ENCODE measurements at places on chromosomes 5 and 9.
A peak's percentile ranks its signal among the peaks of the same experiment; 100 is the strongest.

GRCh38 chr5:147782110-147783028 lies at the start of gene JAKMIP2:
JAKMIP2 (minus strand) TSS chr5:147782728; CDS start chr5:147671806, 110,922 bp downstream.
- peak; percentile 93 for DNase-seq

- DNase-seq, result no peak
Observed at GRCh38 chr9:7467186-7467585, 332.4 kb downstream of the DMAC1 start.

DNA sequence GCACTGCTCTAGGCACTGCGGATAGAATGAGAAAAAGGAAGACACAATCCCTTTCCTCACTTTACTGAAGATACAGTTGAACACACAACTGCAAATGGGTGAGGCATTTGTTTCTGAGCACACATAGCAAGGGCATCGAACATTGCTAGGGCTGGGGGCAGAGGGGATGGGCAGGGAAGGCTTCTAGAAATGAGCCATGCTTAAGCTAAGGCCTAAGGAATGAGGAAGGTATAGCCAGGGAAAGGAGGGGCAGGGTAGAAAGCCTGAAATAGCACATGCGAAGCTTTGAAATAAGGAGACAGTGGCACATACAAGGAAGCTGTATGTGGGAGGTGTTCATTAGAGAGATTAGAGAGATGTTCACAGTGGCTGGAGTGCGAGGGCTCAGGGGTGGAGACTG lies 92.7 kb downstream of the KIF4B start:
- DNase-seq, result no peak

DNA sequence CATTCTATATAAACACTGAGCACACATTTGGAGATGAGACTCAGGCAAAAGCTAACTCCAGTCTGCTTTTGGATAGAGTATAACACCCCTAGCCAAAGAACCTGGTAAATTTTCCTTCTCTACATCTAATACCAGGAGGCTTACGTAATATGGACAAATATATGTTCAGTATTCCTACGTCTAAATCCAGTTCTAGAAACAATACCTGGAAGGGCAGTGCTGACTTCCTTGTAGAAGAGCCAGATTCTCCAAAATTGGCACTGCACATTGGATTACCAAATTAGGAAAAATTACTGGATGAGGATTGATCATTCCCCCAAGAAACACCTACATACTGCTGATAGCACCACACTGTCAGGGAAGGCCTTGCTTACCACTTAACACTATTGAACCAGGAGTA lies 247.4 kb downstream of the SAXO1 start:
- DNase-seq, result no peak

DNA sequence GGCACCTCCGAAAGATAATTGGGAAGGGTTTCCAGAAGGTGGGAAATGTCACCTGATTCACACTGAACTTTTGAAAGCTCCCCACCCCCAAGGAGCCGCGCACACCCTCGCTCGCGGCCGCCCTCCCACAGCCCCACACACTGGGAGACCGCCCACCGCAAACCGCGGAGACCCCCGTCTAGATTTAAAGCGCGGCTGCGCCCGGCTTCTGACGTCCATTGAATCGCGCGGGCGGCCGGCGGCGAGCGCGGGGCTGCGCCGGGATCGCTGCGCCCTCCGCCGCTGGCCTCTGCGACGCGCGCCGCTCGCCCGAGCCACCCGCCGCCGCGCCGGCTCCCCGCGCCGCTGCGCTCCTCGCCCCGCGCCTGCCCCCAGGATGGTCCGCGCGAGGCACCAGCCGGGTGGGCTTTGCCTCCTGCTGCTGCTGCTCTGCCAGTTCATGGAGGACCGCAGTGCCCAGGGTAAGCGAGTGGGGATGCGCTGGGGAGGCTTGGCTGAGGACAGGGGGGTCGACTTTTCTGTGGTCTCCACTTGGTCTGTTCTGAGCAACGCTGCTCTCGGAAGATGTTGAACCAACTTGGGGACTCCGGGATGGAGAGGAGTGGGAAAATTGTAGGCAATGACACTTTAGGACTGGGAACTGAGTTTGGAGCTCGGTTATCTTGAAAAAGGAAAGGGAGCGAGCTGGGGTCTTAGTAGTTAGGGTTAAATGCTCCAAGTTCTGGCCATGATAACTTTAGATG lies at the start of gene FST:
FST (plus strand) TSS at position 214 of the 743 bp plus-strand sequence; CDS start at position 377, 163 bp downstream.
- no peak for DNase-seq

- no peak for DNase-seq
Observed at GRCh38 chr5:21806271-21806670, 1046.9 kb downstream of the CDH12 start.

- no peak for DNase-seq
Observed at GRCh38 chr5:158270996-158271554, 412.1 kb upstream of the CLINT1 start.

- DNase-seq, result no peak
Observed at GRCh38 chr5:126752081-126752785, 24.7 kb upstream of the LMNB1 start.
